ENCODE measurements at places on chromosomes 13 and 19.
A peak's percentile ranks its signal among the peaks of the same experiment; 100 is the strongest.

DNA sequence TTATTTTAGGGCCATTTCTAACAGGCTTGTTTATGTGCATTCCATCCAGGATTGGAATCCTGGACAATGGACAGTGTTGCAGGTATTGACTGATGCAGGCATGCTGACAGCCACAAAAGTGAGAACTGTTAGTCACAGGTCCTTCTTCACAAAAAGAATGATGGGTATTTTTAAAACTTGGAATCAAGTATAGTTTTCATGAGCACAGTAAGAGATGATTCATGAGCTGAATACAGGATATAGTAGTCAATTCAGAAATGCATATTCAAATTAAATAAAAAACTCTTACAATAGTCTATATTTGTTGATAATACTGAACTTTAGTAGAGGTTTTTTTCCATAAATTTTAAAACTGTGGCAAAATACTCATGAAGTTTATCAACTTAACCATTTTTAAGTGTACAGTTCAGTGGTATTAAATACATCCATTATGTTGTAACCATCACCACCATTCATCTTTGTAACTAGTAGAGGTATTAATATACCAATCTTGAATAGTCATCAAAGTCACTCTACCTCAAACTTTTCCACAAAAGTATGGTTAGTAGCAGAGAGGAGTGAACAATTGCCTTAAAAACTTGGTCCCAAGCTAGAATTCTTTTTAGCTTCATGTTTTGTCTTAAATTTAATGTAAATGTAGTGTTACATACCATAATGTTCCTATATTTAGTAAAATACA, 79.5 kb downstream of the KCNRG start:
- DNase-seq: no peak

DNA sequence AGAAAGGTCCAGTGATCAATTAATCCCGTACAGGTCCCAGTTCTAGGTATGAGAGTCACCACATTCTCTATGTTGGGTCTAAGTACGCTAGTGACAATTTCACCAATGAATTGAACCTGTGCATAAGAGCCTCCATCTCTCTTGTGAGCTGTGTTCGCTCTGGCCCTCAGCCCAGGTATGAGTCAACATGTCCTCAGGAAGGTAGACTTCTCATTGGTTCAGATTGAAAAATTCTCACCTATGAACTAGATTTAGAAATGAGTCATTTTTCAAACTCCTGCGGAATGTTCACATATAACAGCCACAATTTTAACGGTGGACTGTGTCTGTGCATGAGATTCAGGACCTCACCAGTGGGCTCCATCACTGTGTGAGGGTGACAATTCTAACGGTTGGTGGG, 12.7 kb upstream of the ZNF43 start:
- no peak for DNase-seq

DNA sequence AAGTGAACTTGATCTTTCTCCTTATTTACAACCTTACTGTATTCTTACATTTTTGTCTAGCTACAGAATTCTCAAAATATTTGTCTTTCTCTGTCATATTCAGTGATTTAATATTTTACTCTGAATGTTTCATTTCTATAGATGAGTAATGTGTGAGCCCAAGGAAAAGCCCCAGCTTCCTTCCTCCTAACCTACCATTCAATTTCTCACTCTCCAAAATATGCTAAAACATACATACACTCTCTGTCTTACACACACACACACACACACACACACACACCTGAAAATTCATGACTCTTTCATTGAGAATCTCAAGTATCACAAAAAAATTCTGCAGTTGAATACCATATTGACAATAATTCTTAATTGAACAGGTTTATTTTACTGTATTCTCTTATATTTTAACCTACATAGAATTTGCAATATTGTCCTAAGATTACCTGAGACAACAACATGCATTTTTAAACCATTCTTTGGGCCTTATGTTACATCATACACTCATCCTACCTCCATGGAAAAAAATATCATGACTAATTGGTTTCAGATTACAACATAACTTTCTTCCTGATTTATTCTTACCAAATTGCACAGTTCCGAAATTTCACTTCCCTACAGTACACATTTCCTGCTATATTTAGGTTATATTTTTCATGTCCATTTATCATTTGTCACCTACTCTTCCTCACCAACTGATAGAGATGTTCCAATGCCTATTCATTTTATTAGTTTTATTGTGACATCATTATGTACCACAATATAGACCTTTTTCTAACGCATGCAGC, 1965.6 kb upstream of the PCDH20 start:
- DNase-seq: no peak

GRCh38 chr13:26026211-26026610, 25.6 kb downstream of the SHISA2 start:
- DNase-seq: no peak

GRCh38 chr19:7211191-7211951, 82.8 kb downstream of the INSR start:
- DNase-seq: no peak

DNA sequence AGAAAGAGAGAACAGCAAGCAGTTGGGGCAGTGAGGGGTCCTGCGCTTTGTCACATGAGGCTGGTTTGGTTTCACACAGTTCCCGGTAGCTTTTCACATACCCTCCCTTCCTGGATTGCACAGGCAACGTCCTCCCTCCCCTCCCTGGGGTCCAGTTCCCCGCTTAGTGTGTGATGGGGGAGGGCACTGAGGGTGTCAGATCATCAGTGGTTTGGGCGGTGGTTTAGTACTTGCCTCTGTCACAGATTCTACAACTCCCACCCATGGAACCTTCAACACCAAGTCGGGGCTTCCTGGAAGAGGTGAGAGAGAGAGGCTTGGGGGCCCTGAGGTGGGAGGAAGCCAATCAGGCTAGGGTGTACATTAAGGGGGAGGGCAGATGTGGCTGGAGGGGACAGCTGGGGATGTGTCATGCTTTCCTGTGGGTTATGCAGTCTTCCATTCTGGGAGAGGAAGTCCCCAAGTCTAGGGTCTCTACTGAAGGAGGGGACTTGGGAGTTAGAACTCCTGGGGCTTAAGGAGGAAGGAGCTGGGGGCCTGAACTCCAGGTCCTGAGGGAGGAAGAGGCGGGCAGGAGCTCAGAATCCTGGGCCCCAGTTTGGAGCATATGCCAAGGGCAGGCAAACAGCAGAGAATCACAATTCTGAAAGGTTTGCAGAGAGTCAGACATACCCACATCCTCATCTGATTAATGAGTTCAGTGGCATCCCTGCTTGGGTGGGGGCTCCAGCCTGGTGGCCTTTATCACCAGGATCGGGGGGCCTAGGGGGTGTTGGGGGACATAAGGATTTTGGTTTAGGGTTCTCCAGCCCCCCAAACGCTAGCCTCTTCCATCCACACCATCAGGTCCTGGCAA, at the start of gene NKG7:
TSS of gene NKG7 (minus strand) at position 6 of the 856 bp plus-strand sequence. CDS start 119 bp downstream, outside the sequence.
- DNase-seq: peak; percentile 84

- no peak for DNase-seq
Observed at GRCh38 chr13:72150502-72150901, 283.5 kb upstream of the DACH1 start.

DNA sequence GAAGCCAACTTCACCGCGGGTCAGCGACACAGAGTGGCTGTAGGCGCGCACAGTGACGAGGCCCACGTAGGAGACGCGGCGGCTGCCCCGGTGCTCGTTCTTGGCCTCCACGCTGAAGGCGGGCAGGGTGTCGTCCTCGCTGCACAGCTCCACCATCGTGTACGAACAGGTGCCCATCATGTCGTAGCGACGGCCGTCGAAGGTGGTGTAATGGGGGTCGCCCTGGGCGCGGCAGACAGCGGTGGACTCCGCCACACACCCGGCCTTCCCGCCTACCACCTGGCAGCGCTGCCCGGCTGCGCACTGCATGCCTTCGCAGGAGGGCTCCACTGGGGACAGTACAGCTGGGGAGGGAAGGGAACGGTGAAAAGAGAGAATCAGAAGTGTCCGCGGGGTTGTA, 10.0 kb downstream of the FCGBP start:
- DNase-seq: no peak

GRCh38 chr13:43448605-43449336, 338.0 kb downstream of the ENOX1 start:
- no peak for DNase-seq

- DNase-seq: no peak
Observed at GRCh38 chr13:78168981-78169380, 250.3 kb upstream of the EDNRB start.

DNA sequence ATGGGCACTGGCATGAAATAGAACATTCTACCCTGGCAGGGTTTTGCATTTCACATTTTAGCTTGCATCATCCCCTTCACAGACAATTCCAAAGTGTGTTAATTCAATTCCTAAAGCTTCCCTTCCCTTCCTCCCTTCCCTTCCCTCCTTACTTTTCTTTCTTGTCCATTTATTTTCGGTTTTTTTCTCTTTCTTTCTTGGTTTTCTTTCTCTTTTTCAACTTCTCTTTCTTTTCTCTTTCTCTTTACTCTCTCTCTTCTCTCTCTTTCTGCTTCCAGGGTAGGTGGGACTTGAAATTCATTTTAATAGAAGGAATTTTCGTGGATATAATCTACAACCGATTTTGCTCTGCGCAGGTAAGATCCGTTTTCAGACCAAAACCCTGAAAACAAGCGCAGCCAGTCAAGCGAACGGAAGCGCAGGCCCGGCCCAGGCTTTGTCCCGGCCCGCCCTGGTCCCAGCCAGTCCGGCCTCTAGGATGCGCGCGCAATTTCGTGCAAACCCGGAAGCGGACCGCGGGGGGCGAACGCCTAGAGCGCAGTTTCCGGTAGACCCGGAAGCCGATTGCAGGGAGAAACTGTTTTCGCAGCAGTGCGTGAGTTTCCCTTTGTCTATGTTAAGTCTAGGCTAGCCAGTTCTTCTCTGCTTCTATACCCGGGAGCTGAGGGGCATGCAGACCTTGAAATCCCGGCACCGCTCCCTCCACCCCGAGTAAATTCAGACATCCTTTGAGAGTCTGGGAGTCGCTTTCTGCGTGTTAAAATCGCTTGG, at the start of gene ZNF528:
TSS of gene ZNF528 (plus strand) at position 540 of the 771 bp plus-strand sequence. CDS start 4,165 bp downstream, outside the sequence.
- peak; percentile 96 for DNase-seq

GRCh38 chr19:19040417-19040816, 7.0 kb downstream of the ARMC6 start:
- DNase-seq: no peak

DNA sequence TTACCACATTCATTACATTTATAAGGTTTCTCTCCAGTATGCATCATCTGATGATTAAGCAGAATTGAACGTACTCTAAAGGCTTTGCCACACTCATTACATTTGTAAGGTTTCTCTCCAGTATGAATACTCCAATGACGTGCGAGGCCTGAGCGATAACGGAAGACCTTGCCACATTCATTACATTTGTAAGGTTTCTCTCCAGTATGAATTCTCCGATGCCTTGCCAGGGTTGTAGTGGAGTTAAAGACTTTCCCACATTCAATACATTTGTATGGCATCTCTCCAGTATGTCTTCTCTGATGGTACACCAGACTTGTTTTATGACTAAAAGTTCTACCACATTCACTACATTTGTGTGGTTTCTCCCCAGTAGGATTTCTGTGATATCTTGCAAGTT, 16.8 kb upstream of the ZNF432 start:
- no peak for DNase-seq

DNA sequence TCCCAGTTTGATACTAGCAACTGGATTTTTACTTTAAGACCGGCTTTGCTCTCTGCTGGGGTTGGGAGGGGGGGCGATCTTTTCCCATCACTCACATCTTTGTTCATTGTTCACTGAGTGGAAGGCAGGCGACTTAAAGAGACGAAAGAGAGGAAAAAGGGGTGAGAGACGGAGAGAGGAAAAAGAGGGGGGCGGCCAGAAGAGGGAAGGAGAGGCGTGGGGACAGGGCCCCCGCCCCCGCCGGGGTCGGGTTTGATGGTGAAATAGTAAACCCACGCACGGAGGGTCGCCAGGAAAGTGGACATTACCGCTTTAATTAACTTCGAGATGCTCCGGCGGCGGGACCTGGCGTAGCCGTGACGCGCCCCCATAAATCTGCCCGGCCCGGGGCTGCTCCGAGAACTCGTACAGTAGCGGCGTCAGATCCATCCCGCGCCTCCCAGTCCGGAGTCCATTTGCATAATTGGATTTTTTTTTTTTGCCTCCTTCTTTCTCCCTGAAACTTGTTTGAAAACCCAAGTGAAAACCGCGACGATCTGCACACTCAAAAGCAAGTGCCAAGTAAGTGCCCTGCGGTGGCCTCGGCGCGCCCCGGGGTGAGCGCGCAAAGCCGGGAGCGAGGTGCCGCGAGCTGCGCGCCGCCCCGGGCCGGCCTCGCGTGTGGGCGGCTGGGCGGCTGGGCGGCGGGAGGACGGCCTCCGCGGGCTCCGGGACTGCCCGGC, 143.9 kb upstream of the ZNF536 start:
- DNase-seq: no peak

- no peak for DNase-seq
Observed at GRCh38 chr13:36385489-36385888, 39.3 kb upstream of the SPART start.

DNA sequence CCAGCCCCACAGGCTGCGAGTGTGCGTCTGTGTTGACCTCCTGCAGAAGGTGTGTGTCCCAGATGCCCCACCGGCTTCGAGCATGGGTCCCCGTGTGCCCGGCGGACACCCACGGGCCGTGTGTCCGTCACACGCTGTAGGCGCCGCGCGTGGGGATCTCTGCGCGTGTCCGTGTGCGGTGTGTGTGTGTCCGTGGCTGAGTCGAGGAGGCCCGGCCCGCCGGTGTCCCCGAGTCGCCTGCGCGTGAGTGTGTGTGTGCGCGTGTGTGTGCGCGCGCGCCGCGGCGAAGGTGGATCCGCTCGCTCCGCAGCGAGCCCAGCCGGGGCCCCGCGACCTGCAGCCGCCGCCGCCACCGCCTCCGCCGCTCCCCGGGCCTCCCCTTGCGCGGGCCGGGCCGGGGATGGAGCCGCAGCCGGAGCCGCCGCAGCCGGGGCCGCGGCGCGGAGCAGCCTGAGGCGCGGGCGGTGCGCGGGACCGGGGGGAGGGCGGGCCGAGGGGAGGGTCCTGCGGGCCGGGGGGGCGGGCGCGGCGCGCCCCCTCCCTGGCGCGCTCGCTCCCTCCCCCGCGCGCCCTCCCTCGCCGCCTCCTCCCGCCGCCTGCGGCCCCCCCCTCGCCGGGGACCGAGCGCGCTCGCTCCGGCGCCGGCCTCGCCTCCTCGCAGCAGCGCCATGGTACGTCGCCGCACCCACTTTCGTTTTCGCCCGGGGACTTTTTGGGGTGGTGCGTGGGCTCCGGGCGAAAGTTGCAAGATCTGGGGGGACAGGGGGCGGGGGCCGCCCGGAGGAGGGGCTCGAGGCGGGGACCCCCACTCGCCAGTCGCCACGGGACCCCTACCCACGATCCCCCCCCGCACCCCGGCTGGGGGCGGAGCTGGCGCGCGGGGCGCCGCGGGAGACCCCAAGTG, 7.1 kb upstream of the NFIC start:
- DNase-seq: peak; percentile 56

- peak; percentile 49 for DNase-seq
Observed at GRCh38 chr19:19540064-19540714, 2.1 kb downstream of the CILP2 start.

DNA sequence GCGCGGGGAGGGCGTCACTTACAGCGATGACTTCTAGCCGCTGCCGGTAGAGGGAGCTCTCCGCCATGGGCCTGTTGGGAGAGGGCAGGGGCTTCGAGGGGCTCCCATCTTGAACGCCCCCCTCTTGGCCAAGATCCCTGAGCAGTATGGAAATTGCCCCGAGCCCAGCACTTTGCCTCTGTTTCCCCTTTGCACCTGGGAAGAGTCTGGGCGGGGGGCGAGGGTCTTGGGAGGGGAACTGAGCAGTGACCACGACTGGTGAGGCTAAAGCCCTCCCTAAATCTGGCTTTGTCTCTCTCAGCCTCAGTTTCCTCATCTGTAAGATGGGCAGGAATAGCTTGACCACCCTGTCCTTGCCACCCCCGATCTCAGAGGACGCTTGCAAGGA, 2.8 kb downstream of the PALM3 start:
- no peak for DNase-seq
